ENCODE measurements at places on chromosomes 11 and 22.

- DNase-seq: peak; percentile 57
Observed at GRCh38 chr11:14908214-14908880, 16.3 kb upstream of the CYP2R1 start.

DNA sequence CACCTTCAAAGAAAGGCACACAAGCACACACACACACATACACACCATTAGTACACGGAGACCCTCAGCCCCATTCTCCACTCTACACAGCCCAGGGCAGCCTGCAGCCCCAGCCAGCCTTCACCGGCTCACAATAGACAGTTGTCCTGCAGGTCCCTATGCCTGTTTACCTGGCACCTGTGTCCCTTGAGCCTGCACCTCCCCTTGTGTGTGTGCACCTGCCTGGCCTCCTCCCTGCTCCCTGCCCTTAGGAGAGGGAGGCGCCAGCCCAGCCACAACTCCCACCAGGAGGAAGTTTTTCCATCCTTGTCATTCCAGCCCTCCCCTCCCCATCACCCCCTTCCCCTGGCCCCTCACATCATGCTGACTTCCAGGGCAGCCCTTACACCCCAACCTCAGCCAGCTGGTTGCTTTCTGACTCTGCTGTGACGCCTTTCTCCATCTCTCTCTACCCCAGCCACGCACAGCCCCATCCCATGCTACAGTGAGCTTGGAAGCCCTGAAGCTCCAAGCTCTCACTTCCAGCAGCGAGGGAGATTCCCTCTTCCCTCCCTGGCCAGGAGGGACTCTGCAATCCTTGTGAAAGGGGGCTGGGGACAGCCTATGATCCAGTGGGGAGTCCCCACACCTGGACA, 4.4 kb downstream of the AHNAK start:
- no peak for DNase-seq

DNA sequence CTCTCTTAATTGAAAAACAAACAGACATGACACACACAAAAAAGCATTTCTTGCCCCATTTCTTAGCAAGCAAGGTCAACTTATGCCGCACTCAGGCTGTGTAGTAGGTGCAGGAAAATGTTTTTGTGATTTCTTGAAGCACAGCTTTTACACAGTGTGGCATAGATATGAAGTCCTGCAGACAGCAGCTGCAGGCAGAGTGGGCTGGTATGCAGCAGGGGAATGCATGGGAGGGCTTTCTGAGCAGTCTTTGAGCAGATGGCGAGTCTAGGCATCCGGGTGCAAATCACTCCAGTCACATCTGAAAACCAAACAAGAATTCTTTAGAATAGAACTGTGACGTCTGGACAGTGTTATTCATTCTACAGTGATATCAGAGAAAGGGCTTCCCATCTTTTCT, 87.5 kb downstream of the BLID start:
- no peak for DNase-seq

DNA sequence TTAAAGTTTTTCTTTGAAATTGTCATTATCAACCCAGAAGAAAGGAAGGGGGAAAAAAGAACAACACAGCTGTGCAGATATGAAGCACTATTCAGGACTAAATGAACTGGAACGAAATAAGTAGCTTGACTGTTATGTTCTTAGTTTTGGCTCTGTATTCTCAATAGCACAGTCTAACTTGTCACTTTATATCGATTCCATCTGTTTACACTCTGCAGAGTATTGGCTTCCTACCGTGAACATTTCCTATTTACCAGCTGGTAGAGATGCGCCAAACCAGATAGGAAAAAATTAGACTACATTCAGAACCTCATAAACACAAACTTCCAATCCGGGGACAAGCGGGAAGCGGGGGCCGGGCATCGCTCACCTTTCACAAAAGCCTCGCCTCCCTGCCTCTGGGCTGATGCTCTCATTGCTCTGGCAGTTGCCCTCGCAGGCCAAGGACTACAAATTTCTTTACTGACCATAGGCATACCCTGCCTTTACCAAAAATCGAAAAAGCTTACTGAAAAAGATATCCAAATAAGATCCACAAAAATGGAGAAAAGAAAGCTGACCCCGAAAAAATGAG, 66.2 kb downstream of the EFCAB6 start:
- DNase-seq: no peak

- no peak for DNase-seq
Observed at GRCh38 chr11:7383406-7383805, 101.9 kb upstream of the OLFML1 start.

- DNase-seq: no peak
Observed at GRCh38 chr11:66333896-66334604, 2.2 kb downstream of the RIN1 start.

GRCh38 chr11:44601471-44602370, 36.3 kb downstream of the CD82 start:
- no peak for DNase-seq

DNA sequence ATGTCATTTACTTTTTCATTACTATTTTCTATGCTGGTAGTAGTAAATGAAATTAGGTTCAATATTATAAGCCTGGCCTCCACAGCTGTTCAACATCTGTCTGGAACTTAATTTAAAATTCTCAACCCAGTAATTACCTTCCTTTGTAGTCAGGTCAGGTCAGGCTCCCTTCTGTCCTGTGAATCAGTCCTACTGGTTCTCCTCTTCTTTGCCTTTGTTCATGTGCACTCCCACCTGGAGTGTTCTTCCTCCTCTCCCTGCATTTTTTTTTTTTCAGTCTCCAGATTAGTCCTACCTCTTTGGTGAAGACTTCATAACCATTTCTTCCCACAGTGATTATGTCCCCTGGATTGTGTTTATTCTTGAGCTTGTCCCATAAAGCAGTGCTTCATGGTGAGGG, 67.9 kb downstream of the DKK3 start:
- no peak for DNase-seq

- DNase-seq: no peak
Observed at GRCh38 chr11:30453705-30454104, 130.8 kb downstream of the ARL14EP start.

DNA sequence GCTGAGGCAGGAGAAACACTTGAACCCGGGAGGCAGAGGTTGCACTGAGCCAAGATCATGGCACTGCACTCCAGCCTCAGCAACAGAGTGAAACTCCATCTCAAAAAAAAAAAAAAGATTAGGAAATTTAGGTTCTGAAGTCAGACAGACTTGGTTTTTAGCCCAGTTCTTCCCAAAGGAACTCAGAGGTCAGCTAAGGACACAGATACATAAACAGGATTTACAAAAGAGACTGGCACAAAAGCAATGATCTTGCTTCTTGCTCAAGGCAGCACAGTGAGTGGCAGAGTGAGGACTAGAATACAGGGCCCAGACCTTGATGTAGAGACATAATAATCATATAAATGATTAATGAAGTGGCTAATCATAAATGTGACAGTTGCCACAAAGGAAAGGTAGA, 25.4 kb upstream of the RRAS2 start:
- DNase-seq: no peak

- DNase-seq: no peak
Observed at GRCh38 chr11:133724116-133724515, 121.2 kb downstream of the SPATA19 start.

DNA sequence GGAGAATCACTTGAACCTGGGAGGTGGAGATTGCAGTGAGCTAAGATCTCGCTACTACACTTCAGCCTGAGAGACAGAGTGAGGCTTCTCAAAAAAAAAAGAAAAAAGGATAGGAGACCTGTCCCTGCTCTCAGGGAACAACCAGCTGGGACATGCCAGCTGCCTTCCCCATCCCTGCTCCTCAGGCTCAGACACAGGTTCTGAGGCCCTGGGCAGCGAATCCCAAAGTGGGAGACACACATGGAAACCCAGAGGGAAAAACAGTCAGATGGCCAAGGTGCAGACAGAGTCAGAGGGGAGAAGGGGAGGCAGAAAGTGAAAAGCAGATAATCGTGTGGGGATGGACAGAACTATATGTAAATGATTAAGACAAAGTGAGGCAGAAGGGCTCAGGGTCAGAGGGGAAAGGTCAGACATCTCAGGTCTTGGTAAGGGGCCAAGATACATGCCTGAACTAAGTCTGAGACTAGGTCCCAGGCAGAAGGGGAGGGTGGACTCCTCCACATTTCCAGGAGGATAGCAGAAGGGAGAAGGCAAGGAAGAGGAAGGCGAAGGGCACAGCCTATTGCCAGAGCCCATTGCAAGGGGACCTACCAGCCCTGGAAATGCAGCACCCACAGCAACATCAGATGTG, 14.2 kb downstream of the STARD10 start:
- no peak for DNase-seq

GRCh38 chr22:28032861-28033260, 113.8 kb upstream of the PITPNB start:
- DNase-seq: no peak

GRCh38 chr11:77589521-77590193, at the start of gene AQP11:
Gene AQP11 (plus strand): TSS chr11:77589953. CDS start chr11:77589993, 40 bp downstream.
- peak; percentile 68 for DNase-seq

GRCh38 chr11:93654226-93654625, 7.3 kb upstream of the CEP295 start:
- no peak for DNase-seq

DNA sequence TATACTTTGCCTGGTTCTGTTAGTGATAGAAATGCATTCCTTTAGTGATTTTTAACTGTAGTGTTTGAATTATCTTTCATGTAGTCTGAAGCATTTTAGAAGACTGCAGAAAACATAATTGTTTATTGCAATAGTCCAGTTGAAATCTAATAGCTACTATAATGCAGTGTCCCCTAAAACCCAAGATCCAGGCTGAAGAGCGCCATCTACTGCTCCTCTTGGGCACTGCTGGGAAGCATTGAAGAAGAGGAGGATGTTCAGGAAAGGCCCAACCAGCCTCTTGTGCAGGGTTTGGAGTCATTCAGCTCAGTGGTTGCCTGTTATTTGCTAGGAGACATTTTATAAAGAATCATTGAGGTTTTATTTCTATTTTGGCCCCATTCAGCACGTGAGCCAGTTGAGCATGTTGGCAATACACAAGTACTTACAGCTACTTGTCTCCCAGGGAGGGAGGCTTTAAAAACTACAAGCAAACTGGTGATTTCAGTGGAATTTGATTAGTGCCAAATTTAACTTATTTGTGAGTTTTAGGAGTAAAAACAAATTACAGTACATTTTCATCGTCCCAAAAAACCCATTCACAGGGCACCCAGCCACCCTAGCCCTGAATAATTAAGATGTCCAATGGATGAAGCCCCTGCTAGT, 74.9 kb upstream of the HORMAD2 start:
- peak; percentile 77 for DNase-seq

- no peak for DNase-seq
Observed at GRCh38 chr11:15830741-15831428, 525.5 kb downstream of the SOX6 start.

- no peak for DNase-seq
Observed at GRCh38 chr22:39800790-39801520, 92.6 kb downstream of the ENTHD1 start.

GRCh38 chr11:14751975-14752407, 108.4 kb downstream of the PDE3B start:
- no peak for DNase-seq

GRCh38 chr11:72179049-72179803, 12.7 kb upstream of the FOLR1 start:
- no peak for DNase-seq

- DNase-seq: no peak
Observed at GRCh38 chr11:117095284-117096161, 2.7 kb downstream of the SIK3 start.

- no peak for DNase-seq
Observed at GRCh38 chr11:128505449-128506065, 81.8 kb downstream of the ETS1 start.

GRCh38 chr11:25655636-25656035, 676.3 kb upstream of the ANO3 start:
- no peak for DNase-seq

DNA sequence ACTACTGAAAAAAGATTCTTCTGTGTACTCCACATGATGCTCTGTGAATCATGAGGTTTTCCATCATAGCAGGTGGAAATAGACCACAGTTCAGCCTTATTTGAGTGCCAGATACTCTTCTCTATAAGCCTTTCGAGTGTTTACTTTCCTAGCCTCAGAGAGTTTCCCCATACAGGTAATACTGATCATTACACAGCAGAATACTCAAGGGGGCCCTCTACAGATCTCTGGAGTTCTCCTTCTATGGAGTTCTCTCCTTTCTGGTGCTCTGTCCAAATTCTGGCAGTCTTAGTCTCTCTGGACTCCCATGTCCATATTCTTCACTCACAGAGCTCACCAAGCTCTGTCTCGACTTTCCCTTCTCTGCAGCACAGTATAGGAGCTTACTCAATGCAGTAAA, 175.7 kb upstream of the CARD18 start:
- no peak for DNase-seq

DNA sequence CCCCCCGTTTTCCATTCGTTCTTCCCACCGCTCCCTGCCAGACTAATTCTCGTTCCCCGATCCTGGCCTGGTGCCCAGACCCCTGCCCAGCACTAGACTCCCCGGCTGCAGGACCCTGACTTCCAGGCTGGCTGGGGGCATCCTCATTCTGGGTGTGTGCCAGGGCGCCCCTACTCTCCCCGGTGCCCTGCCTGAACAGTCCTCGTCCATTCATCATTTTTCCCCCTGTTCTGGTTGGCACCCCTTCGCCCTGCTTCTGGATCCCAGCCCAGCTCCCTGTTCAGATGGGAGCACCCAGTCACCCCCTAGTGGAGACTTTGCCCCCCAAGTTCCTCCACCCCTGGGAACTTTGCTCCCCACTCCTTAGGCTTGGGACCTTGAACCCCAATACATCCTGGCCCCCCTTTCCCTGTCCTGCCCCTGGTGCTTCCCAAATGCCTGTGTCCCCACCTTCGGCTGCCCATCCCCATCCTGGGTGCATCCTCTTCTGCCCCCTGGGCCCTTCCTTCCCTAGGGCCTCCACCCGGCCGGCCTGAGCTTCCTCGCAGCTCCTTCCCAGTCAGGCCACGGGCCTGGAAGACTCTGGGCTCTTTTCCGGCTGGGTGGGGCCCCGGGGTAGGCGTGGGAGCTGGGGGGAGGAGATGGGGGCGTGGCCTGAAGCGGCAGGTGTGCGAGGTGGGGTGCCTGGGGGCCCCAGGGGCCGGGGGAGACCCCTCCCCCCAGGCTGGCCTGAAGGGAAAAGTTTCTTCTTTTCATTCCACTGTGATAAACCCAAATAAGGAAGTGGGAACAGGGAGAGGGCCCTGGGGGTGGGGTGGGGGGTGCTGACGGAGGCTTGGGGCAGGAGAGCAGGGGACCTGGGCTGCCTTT, 908 bp downstream of the PLCB3 start:
- peak; percentile 60 for DNase-seq

- DNase-seq: no peak
Observed at GRCh38 chr11:86440305-86440716, 65.6 kb downstream of the CCDC81 start.

All from activated naive CD4-positive, alpha-beta T cell treated with anti-CD3 and anti-CD28 coated beads, Interleukin-2, amount 10 ng/mL, durations not matched to agents 7 days and 5 days (primary cell).